ENCODE measurements at places on chromosomes 1 and 21.

DNA sequence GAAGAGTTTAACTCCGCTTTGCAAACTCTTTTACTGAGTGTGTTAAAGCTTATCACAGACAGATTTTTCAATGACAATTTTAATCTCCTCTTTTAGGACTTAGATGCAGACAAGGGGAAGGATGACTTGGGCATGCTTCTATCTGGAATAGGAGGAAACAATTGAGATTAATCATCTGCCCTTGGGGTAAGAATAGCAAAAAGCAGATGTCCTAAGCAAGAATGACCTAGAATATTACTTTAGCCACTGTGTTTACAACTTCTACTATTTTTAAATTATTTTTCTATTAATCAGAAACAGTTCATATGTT is 569.0 kb upstream of the ADGRL2 start:
- DNase-seq: no peak

- no peak for DNase-seq
These were observed 151.7 kb upstream of the ZNF648 start for GRCh38 chr1:182213163-182213562.

GRCh38 chr21:35139382-35139715 is 90.2 kb upstream of the RUNX1 start:
- DNase-seq: no peak

GRCh38 chr1:14613926-14614325 is 15.4 kb downstream of the KAZN start:
- no peak for DNase-seq

DNA sequence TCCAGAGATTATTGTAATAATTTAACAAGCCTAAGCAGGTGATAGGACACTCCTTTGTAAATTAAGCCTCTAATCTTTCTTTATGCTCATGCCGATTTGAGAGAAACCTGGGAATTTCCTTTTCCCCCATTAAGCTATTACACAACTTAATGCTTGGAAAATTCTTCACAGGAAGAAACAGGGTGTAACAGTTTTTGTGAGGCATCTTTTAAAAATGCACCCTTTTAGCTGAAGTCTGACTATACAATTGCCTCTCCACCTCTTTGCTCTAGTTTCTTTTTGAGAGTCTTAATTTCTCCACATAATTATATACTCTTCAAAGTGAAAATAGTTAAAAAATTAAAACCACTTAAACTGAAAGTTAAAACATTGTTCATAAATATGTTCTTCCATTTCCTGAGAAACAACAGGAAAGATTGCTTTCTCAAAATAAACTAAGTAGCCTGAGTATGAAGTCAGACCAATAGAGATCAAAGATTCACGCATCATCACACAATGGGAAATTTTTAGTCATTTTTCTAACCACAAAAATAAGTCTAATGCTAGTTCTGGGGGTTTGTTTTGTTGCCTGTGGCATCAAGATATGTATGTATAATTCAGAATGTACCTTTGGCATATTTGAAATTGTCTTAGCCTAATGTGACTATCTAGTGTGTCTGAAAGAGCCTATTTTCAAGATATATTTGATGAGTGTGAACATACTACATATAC is 34.7 kb downstream of the LRRC8D start:
- DNase-seq: no peak

- DNase-seq: no peak
These were observed 66.0 kb upstream of the LAPTM5 start for GRCh38 chr1:30823627-30823968.

DNA sequence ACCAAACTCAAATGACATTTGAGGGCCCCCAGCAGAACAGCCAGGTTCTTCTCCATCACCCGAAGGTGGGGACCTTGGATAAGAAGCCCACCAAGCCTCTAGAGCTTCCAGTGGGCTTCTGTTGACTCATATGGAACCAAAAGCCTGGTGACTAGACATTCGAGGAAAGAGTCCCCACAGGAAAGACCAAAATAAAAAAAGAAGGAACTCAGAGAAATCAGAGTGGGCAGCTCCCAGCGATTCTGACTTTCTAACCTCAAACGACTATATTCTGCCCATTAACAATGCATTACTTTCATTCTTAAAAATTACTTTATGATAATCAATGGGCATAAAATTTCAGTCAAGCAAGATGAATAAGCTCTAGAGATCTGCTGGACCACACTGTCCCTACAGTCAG is 9.6 kb upstream of the CHIT1 start:
- DNase-seq: no peak

- peak; percentile 42 for DNase-seq
These were observed 16.6 kb upstream of the ZSCAN20 start for GRCh38 chr1:33455539-33456501.

Measured in skin of body (tissue), 3 donors.